NCI-H446 treated with DMSO at 0.1 percent for 48 hours (cell line): ENCODE measurements at places on chromosomes 11 and 22.

DNA sequence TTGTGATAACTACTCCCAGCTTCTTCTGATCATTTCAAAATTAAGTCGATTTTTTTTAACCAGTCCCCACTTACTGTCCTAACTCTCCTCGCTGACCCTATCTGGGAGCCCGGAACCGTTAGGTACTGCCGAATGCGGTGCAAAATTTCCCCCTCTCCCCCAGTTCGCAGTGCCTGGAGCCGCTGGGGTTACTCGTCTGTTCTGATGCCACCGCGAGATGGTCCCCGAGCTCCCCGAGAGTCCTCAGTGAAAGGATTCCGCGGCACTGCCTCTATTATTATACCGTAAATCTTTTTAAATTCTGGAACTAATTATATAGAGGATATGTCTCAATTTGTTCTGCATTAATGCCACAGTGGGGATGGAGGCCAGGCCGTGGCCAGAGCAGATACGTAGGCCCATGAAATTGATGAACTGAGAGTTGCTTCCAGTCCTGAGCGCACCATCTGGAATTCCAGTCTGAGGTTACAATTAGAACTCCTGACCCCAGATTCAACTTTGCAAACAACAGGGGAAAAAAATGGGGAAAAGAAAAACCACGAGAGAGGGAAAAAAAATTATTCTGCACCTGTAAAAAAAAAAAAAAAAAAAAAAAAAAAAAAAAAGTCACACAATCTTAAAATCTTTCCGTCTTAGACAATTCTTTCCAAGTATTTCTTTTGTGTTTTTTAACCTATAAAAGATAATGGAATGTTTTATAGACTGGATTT lies 4.3 kb upstream of the WT1 start:
- no peak for DNase-seq

DNA sequence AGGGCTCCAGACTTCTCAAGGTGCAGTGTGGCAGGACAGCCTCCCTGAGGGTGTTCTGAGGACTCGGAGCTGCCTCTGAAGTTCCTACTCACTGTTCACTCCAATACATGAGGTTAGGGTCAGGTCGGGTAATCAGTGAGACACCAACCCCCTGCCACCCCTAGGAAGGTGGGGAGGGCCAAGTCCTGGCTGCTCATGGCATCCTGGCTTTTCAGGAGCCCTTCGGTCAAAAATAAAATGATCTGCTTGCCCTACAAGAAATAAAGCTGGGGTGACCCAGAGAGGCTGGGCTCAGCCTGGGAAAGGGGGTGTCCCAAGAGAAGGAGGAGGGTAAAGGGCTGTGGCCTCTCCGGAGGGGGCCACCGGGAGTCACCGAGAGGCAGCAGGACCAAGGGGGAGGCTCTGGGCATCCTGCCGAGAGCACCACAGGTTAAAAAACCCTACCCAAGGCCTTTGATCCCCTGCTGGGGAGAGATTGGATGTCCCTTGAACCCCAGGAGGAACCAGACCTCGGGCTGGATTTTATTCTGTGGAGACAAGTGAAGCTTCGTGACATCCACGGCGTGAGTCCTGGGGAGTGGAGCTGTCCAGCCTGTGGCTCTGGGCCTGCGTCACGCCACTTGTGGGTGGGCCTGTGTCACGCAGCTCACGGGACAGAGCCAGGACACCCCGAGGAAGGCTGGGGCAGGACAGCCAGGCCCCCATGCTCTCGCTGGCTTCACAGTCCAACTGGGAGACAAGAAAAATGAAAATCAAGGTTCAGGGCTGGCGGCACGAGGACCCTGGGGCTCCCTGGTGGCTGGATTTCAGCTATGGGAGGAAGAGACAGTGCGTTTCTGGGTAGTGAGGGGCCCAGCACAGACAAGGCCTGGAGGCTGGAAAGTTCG lies 102.2 kb upstream of the FGF3 start:
- DNase-seq = no peak

DNA sequence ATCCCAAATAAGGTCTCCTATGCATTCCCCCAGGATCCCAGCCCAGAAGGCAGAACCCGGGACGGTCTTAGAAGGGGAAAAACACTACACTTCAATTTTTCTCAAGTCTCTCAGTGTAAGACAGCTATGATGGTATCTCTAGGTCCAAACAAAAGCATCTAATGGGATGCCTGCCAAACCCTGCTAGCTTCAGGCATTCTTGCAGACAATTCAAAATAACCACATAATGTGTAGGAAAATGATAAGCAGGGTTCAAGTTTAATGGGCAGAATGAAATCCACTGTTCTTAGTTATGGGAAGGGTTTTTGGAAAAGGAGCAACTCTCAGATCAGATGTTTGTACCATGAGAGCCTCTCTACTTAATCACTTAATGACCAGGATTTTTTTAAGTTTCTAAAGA lies 119.8 kb upstream of the ANO1 start:
- no peak for DNase-seq

- DNase-seq = no peak
These were observed 243.1 kb downstream of the ST3GAL4 start for GRCh38 chr11:126598344-126599216.

GRCh38 chr11:121810291-121810690 lies 305.7 kb downstream of the BLID start:
- DNase-seq = no peak

DNA sequence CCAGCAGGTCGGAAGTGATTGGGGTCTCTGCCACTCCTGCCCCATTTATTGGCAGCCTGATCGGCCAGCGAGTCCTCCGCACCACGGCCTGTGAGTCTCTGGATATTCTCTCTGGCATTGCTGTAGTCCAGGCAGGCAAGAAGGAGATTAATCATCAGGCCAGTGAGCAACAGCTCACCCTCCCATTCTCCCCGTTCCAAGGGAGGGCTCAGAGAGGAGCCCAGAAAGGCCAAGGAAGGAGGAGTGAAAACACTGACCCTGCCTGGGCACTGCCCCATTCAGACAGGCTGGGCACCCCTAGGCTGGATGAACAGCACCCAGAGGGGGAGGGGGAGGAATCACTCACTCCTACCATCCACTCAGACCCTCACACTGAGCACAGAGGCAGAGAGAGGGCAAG lies 3.1 kb downstream of the SAA2 start:
- DNase-seq = no peak

- DNase-seq = no peak
These were observed 32.9 kb upstream of the SMIM38 start for GRCh38 chr11:69122630-69123431.

DNA sequence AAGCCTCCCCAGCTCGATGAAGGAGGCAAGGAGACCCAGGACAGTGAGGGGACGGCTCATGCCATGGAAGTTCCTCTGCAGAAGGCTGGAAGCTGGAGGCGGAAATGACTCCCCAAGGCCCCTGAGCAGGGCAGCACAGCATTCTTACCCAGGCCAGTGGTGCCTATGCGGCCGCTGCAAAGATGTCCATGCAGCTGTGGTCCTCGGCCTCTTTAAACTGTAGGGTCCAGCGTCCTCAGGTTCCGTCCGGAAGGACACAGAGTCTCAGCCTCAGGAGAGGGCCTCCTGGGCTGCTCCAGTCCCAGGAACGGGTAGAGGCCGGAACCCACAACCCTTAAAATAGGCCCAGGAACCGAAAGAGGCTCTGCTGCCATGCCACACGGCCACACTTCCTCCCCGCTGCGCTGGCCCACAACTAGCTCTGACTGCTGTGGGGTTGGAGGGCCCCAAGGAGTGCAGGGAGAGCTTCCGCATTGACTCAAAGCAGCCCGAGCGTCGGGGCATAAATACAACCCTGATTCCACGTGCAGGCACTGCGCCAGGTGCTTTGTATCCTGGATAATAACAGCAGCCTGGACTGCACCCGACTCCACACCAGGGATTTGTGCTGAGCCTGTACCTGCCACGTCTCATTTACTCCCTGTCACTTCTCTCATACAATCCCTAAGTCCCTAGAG lies 5.5 kb downstream of the KIAA0930 start:
- no peak for DNase-seq

GRCh38 chr22:42799061-42799460 lies 58.0 kb downstream of the ARFGAP3 start:
- no peak for DNase-seq

GRCh38 chr22:28918550-28919271 lies 35.3 kb downstream of the ZNRF3 start:
- DNase-seq = no peak

- DNase-seq = no peak
These were observed 27.1 kb upstream of the NXPE2 start for GRCh38 chr11:114651145-114651718.

GRCh38 chr11:43685440-43685839 lies 4.9 kb downstream of the HSD17B12 start:
- DNase-seq = no peak

DNA sequence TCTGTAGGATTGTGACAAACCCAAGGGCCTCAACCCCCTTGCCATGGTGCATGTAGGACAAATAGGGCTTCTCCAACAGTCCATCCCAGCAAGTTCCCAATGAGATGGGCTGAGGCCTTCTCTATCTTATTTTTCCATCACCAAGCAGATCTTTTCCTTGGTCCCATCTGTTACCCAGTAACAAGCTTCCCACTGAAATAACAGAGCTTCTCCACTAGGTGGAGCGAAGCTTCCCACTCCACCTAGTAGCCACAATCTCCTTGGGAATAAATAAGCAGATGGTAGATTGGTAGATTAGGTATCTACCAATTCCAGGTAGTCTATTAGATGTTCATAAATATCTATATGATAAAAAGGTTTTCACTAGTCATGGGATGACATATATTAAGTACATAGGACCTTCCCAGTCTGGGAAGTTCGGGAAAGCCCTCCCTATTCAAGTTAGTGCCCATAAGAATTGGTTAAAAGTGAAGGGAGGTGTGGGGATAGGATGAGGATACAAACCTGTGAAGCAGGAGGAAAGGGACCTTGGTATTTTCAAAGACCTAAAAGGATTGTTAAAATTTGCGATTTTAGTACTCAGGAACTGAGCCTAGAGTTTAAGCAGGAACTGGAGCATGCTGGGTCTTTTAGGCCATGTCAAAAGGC lies 5.9 kb upstream of the OR52L1 start:
- DNase-seq = no peak

DNA sequence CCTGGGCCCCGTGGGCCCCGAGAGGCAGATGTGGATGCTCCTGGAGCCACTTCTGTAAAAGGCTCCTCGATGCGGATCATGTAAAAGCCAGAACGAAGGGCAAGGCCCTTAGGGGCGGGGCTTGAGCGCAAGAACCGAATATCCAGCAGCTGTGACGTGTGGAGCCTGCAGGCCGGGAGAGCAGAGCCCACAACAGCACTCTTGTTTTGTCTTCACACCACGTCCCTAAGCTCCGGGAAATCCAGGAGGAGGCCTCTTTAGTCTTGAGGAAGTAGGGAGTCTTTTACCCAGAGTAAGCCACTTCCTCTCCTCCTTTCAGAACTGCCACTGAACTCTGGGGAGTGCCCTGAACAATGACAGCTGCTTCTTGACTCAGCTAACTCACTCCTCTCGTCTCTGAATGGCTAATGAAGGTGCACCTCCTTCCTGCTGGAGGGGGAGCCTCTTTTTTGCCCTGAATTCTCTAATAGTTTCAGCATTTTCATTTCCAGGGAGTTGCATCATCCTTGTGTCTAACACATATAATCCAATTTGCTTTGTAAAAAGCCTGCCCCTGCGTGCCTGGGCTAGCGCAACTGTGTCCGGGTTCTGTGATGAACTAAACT lies 12.5 kb downstream of the L3MBTL2 start:
- DNase-seq = no peak

- DNase-seq = no peak
These were observed 66.5 kb downstream of the FAM168A start for GRCh38 chr11:73531386-73531785.

GRCh38 chr11:115700981-115701875 lies 197.0 kb upstream of the CADM1 start:
- DNase-seq = no peak

GRCh38 chr22:31136711-31137110 lies 3.6 kb downstream of the PLA2G3 start:
- DNase-seq = no peak

DNA sequence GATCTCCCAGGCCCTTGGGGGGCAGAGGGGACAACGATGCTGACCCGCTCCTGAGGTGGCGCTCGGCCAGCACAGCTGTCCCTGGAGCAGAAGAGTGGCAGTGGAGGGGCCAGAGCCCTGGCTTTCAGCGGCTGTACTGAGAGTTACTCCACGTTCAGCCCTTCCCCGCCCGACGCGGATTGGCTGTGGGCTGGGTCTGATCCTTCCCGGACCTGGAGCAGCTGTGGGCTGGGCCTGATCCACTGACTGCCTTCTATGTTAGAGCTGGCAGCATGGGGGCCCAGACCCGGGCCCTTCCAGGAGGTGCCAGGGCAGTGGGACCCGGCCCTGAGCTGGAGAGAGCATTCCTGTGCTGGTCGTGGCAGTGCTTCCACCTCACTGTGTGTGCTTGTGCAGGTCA lies 27.8 kb downstream of the YWHAH start:
- no peak for DNase-seq

- no peak for DNase-seq
These were observed 1419.6 kb downstream of the TBC1D22A start for GRCh38 chr22:48182031-48182430.

DNA sequence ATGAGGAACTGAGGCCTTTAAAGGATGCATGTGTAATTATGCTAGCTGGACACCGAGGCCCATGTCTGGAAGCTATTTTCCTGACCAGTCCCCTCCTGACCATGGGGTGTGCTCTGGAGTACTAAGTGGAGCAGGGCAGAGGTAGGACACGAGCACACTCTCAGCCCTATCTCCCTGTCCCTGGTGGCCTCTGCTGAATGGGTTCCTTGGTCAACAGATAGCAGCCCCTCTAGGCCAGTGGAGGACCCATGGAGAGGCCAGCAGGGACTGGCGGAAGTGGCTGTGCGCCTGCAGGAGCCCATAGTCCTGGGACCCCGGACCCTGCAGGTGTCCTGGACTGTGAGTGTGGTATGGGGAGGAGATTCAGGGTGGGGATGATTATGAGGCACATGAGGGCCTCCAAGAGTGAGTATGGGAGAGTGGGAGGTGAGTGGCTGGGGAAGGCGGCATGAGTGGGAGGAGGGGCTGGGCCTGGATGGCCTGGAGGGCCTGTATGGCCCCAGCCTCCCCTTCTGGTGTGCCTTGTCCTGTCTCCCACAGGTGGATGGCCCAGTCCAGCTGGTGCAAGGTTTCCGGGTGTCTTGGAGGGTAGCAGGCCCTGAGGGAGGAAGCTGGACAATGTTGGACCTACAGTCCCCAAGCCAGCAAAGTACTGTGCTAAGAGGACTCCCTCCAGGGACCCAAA lies 9.5 kb downstream of the ROBO3 start:
- no peak for DNase-seq

DNA sequence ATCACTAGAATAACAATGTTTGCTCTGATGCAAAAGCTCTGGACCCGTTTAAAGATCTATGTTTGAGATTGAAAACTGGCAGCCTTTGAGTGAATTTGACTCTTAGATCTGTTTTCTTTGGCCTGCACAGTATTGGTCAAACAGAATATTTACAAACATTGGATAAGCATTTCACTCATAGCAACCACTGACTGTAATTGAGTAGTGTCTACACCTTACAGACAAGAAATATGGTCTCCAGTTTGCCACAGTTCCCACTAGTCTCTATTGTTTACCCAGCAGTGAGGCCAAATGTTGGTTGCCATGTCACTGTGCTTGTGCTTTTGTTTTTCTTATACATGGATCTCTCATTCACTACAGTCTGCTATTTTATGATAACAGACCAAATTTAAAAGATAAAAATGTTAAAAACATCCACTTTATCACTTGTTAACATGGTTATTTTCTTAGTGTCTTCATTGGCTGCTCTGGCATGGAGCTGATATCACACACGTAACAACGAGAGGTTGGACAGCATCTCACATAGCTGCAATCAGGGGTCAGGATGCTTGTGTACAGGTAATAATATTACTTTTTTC lies 12.2 kb downstream of the ANKRD42 start:
- no peak for DNase-seq
